ENCODE measurements at places on chromosomes 5 and 9.

DNA sequence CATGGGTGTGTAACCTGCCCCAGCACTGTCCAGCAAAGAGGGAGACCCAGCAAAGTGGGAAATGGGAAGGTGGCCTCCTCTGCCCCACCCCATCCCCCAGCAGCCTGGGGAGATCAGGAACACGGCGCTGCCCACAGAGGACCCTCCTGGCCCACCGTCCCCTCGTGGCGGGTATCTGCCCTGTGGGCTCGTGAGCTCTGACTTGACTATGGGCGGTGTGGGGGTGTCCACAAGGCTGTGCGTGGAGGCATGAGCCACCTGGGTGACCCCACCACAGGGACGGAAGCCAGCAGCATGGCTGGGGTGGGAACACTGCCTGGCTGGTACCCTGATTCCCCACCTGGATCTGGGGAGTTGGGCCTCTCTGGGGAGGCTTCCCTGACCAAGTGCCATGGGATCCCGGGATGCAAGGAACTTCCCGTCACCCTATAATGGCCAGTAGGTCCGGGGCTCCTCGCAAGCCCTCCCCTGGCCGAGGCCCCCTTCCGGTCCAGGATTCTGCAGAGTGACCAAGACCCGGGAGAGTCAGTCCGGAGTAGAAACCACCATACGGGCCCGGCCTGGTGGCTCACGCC is 29.3 kb upstream of the SLC6A19 start:
- no peak for DNase-seq

DNA sequence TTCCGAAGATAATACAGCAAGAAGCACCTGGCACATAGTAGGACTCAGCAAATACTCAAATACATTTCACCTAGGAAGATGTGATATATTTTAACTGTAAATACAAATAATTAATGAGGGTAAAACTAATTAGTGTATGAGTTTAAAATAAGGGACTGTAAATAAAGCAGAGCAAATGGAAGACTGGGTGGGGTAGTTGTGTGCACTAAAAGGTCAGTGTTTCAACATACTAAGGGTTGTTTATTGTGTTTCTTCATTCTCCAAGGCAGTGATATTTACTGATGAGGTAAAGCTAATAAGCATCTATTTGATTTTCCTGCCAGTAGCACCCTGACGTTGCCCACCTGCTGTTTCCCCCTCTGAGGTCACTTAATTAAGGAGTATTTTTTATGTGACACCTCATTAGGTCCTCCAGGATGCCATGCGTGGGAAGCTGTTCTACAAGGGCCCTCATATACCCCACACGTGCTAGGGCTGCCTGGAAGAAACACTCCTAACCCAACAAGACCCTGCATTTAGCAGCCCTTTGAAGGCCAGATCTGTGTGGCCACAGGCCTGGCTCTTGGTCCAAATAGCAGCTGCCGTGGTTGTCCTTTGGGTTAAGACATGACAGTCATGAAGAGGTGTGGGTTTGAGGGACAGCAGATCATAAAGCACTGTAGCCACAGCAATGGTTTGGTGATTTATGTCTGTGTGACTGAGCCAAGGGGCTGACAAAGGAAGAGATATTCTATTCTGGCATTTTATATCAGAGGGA is 97.5 kb upstream of the RPS23 start:
- DNase-seq = no peak

GRCh38 chr5:69010476-69010875 is 83.3 kb upstream of the SLC30A5 start:
- DNase-seq = no peak

GRCh38 chr5:540071-540905 is 16.0 kb upstream of the SLC9A3 start:
- DNase-seq = peak; percentile 35

DNA sequence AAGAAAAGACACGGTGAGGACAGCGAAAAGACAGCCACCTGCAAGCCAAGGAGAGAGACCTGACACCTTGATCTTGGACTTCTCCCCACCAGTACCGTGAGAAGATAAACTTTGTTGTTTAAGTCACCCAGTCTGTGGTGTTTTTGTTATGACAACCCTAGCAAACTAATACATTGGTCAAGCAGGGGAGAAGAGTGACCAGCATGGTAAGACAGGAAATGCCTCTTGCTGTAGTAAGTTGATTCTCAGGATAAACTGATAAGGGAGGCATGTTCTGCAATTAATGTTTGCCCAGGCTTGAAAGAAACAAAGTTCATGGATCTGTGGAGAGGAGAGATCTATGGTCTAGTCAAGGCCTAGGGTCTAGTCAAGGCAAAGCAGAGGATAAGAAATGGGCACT is 801.2 kb downstream of the MAT2B start:
- no peak for DNase-seq

- DNase-seq = peak; percentile 53
These were observed 46.6 kb upstream of the IPPK start for GRCh38 chr9:92716557-92716956.

DNA sequence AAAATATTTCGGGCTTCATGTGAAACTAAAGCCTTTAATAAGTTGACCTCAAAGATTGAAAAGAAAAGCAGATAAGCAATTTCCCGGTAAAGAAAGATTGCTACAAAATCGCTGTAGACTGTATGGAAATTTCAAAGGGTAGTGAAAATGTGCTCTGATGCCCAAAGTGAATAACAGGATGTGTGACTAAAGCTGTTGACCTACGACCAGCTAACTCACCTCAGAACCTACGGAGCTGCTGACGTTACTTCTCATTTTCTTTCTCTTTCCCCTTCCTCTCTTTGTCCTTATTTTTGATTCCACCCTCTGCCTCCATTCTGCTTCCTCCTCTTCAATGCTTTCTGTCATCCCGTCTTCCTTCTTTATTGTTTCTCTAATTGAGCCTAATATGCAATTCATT is 103.2 kb downstream of the PDE4D start:
- no peak for DNase-seq

- DNase-seq = no peak
These were observed 62.9 kb upstream of the SYNPO start for GRCh38 chr5:150577378-150578139.

DNA sequence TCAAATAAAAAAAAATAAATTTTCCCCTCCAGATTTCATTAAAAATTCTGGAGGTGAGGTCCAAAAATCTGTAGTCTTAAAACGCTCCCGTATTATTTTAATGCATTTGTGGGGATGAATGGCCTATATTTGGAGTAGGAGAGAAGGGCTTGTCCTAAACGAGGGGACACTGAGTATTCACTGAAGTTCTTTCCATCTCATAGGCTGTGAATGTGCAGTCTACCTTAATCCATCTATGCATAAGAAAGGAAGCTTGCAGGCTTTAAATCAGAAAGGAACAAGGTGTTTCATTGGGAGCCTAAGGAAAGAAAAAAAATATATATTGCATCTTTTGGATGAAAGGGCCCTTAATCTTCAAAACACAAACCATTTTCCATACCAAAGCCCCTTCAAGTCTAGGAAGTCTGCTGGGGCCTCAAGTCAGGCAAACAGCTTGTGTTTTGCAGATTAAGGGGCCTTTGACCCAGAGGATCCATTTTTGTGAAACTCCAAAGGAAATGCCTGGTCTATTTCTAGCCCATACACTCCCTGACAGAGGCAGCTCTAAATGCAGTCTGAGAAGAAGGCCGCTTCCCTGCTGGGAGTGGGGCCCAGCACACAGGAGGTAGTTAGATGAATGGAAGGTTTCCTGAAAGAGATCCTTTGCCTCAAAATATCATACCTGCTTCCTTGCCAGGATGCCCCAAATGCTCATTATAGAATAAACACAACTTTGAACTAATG is 35.6 kb downstream of the BRINP1 start:
- DNase-seq = no peak

GRCh38 chr9:73200694-73201452 is 49.2 kb downstream of the ANXA1 start:
- DNase-seq = peak; percentile 47

- DNase-seq = no peak
These were observed 5.7 kb upstream of the ASB6 start for GRCh38 chr9:129647635-129648034.

DNA sequence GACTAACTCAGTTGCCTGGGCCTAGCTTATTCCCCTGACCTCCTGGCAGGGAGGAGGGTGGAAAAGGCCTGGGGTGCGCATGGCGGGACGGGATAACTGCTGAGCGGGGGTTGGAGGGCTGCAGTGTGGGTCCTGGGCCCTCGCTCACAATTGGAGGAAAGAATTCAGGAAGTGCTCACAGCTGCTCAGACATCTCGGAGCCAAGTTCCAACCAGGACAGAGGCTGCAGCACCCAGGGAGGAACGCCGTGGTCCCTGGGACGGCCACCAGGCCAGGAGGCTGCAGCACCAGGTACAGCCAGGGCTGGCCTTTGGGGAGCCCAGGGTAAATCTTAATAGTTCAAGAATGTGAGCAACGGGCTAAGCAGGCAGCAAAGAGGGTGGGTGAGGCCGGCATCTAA is at the start of gene SPAAR:
Gene SPAAR, plus strand, starts transcription at position 217 of the 400 bp plus-strand sequence. CDS start 974 bp downstream, outside the sequence.
- DNase-seq = no peak

- no peak for DNase-seq
These were observed 10.9 kb downstream of the RALGDS start for GRCh38 chr9:133109931-133110650.

- DNase-seq = no peak
These were observed 113.8 kb downstream of the RPS23 start for GRCh38 chr5:82164176-82164976.

GRCh38 chr9:105171589-105171988 is 72.9 kb upstream of the SLC44A1 start:
- DNase-seq = no peak

- DNase-seq = no peak
These were observed 189.2 kb downstream of the FSTL4 start for GRCh38 chr5:133423011-133423617.

- DNase-seq = no peak
These were observed 22.5 kb downstream of the TICAM2 start for GRCh38 chr5:115579747-115580173.

GRCh38 chr5:173742432-173742816 is 126.0 kb upstream of the BOD1 start:
- DNase-seq = no peak

GRCh38 chr5:6465831-6466790 is 17.5 kb downstream of the UBE2QL1 start:
- DNase-seq = no peak

GRCh38 chr9:131008563-131008908 is 438 bp upstream of the LAMC3 start:
- DNase-seq = no peak

DNA sequence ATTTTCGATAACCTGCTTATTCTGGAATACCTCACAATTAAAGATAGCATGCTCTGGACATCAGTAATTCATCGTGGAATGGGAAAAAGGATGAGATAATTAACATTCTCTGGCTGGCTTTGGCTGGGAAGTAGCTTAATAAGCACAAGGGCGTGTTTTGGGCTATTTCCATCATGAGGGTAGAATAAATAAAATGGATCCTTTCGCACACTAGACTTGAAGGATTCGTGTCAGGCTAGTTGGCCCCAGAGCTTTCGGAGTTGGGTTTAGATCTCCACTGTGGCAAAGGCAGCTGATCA is 151.2 kb upstream of the ADRA1B start:
- DNase-seq = no peak

DNA sequence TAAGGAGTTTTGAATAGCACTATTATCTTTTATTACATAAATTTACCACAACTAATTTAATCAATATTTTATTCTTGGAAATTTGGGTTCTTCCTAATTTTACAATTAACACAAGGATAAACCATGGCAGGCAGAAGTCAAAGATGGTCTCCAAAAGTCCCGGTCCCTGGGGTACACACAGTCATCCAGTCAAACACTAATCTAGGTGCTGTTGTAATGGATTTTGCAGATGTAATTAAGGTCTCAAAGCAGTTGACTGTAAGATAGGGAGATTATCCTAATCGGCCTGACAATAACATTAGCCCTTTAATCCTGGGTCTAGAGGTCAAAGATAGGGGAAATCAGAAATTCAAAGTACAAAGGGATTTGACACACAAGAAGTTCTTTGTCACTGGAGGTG is 57.5 kb upstream of the HTR1A start:
- DNase-seq = no peak

- no peak for DNase-seq
These were observed 134.4 kb downstream of the ERCC6L2 start for GRCh38 chr9:96009690-96010472.

DNA sequence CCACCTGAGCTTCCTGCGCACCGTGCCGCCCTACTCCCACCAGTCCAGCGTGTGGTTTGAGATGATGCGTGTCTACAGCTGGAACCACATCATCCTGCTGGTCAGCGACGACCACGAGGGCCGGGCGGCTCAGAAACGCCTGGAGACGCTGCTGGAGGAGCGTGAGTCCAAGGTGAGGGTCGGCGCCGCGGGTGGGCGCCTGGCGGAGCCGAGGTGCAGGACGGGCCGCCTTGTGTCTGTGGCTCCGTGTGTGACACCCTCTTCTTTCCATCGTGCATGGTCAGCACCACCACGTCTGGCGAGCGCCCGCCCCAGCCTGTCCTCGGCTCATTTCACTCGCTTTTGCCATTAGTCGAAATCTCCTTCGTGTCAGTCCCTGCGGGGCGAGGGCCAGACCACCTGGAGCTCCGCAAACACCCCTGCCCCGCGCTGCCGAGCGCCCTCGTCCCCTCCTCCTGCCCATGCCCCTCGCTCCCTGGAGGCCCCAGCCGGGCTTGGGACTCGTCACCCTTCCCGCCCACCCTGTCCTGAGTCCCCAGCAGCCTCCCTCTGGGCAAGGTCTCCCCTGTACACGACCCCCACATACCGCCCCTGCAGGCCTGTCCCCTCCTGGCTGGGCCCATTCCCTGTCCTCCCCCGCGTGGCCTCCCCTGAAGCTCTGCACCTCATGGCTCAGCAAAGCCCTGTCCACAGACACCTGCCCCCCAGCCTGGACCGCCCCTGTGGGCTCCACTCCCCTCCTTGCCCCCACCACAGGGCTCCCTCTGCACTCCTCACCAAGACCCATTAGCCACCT is 7.0 kb downstream of the GRIN1 start:
- no peak for DNase-seq

GRCh38 chr5:170238456-170239196 is 5.8 kb downstream of the C5orf58 start:
- no peak for DNase-seq

- no peak for DNase-seq
These were observed 368.9 kb downstream of the TMEM161B start for GRCh38 chr5:87899721-87900131.

DNA sequence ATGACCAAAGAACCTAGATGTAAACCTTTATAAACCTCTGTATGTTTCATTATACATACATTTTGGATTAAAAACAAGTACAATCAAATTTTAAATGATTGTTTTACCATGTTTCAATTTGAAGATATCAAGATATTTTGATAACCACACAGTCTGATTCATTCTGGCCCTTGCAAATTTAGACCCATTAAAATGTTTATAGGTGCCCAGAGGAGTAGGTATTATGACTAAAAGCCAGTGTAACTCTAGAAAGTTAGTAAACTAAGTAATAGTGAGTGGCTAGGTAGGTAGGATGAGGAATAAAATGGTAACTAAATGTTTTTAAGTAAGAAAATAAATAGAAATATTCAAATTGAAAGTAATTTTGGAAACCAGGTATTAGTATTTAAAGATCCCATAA is 165.5 kb downstream of the PBX3 start:
- DNase-seq = no peak

- no peak for DNase-seq
These were observed 12.1 kb upstream of the C5orf63 start for GRCh38 chr5:127085371-127085770.
